ENCODE measurements at places on chromosomes 5 and 9.

DNA sequence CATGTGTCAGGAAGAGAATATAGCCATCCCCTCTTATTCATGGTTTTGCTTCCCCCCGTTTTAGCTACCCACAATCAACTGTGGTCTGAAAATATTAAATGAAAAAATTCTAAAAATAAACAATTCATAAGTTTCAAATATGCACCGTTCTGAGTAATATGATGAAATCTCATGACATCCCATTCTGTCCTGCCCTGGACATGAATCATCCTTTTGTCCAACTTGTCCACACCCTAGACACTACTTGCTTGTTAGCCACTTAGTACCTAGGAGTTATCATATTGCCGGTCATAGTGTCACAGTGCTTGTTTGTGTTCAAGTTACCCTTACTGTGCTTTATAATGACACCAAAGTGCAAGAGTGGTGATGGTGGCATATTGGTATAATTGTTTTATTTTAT is 113.5 kb downstream of the CAAP1 start:
- DNase-seq = no peak

DNA sequence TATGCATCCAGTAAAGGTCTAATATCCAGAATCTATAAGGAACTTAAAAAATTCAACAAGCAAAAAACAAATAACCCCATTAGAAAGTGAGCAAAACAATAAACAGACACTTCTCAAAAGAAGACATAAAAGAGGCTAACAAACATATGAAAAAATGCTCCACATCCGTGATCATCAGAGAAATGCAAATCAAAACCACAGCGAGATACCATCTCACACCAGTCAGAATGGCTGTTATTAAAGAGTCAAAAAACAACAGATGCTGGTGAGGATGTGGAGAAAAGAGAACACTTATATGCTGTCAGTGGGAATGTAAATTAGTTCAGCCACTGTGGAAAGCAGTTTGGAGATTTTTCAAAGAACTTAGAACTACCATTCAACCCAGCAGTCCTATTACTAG is 86.1 kb downstream of the WWC1 start:
- no peak for DNase-seq

- peak; percentile 93 for DNase-seq
These were observed 27.4 kb downstream of the UNC5A start for GRCh38 chr5:176837707-176838115.

DNA sequence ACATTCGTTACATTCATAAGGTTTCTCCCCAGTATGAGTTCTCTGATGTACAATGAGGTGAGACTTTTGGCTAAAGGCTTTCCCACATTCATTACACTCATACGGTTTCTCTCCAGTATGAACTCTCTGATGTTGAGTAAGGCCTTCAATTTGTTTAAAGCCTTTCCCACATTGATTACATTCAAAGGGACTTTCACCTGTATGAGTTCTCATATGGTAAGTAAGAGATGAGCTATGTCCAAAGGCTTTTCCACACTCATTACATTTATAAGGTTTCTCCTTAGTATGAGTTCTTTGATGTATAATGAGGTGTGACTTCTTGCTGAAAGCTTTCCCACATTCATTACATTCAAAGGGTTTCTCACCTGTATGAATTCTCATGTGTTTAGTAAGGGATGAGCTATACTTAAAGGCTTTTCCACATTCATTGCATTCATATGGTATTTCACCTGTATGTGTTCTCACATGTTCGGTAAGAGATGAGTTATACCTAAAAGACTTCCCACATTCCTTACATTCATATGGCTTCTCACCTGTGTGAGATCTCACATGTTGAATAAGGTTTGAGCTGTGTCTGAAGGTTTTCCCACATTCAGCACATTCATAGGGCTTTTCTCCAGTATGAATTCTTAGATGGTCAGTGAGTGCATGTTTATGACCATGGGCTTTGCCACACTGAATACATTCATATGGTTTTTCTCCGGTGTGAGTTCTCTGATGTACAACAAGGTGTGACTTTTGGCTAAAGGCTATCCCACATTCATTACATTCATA is 13.5 kb downstream of the ZFP37 start:
- no peak for DNase-seq

GRCh38 chr9:111615928-111616327 is 15.2 kb upstream of the DNAJC25 start:
- no peak for DNase-seq

GRCh38 chr5:74295141-74295540 is 345.4 kb downstream of the ENC1 start:
- DNase-seq = no peak

DNA sequence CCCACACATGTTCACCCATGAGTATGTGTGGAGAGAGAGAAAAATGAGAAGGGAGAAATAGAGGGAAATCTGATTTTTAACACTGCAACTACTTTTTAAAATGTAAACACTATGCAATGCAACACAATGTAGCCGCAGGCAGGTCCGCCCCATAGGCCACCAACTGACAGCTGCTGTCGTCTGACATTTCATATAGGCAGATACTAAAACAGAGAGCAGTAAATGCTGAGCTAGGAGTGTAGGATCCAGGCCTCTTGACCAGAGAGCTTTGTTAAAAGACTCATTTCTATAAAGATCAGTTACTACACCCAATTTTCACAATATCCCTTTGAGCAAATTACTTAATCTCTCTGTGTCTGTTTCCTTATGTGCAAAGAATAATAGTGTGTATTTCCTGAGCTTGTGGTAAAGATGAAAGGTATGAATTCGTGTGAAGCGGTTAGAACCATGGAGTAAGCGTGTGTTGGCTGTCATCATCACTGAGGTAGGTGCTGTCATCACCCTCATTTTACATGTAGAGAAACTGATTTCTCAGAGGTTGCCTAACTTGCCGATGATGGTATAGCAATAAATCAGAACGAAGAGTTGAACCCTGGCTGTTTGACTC is 55.2 kb upstream of the PDE8B start:
- DNase-seq = no peak

DNA sequence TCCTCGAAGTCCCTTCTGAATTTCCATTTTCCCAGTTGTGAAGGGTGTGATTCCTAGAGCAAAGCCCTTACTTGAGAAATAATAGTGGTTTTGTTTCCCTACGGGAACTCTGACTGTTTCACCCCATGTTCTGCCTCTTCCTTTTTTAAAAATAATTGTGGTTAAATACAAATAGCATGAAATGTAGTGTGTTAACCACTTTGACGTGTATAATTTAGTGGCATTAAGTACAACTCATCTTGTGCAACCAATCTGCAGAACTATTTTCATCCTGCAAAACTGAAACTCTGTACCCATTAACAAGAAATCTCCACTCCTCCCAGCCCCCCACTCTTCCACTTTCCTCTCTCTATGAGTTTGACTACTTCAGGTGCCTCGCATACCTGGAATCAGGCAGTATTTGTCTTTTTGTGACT is 35.6 kb upstream of the HAND1 start:
- no peak for DNase-seq

- no peak for DNase-seq
These were observed 444 bp upstream of the ZNF354A start for GRCh38 chr5:178730940-178731265.

DNA sequence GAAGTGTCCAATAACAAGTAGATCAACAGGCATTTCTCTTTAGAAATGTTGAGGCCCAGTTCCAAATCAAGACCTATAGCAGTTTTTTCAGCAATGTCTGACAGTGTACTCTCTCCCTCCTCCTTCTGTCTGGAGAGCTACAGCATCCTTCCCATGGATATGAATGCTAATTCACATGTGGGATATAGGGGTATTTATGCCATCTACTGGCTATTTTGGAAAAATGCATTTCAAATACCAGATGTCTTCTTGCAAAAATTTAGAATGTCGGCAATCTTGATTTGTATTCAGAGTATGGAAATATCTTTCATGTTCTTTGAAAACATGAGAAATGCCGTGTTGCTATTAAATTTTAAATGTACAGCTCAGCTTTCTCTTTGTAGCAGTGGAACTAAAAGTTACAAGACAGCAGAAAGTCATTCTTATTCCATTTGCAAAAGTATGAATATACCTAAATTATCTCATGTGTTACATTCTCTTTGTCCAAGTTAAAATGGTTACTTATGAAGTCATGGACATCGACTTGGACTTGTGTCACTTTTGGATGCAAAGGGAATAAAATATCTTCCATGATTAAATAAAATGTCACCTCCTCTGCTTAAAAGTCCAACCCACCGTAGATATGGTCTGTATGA is 647.8 kb downstream of the TAF11L14 start:
- no peak for DNase-seq

GRCh38 chr9:134501761-134502265 is 139.8 kb upstream of the COL5A1 start:
- DNase-seq = no peak

DNA sequence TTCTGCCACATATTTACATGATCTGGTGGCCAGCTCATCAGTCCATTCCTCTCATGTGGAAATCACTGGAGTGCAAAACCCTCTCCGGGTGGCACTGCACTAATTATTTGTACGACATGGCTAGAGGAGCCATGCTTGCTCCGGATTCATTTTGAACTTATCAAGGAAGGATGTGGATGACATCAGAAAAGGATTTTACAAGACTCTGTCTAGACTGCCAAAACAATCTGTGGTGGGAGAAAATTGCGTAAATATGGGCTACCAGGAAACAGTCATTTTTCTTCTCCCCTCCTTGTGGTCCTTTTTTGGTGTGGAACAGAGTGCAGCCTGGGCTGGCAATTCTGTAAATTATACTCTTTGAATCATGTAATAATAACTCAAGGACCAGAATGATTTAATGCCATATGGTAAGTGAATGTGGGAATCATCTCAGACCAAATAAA is 123.4 kb upstream of the IFNE start:
- DNase-seq = no peak

- no peak for DNase-seq
These were observed 18.0 kb downstream of the CCT5 start for GRCh38 chr5:10268100-10268499.

DNA sequence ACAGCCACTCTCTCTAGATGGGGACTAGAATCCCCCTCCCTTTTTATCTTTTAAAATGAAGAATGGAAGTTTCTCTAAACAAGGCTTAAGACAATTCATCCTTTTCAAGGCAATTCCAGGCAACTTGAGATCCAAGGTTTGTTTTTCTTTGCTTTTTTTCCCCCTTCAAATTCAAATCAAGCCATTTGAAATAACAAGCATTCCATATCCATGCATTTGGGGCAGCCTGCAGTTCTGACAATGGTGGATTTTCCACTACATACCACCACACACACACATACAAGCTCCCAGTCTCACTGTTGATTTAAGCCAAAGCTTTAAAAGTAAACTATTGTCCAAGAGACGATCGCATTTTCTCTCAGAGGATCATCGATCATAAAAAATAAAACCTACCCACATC is 424 bp downstream of the INSYN2B start:
- no peak for DNase-seq

GRCh38 chr9:34370335-34370969 is 6.2 kb downstream of the MYORG start:
- DNase-seq = no peak

- no peak for DNase-seq
These were observed 7.6 kb upstream of the GPBP1 start for GRCh38 chr5:57166276-57166675.

GRCh38 chr5:141864371-141865370 is 13.5 kb downstream of the PCDH1 start:
- DNase-seq = no peak

GRCh38 chr5:123771715-123772114 is 259.7 kb downstream of the CSNK1G3 start:
- no peak for DNase-seq

- no peak for DNase-seq
These were observed 216.2 kb upstream of the IER5L start for GRCh38 chr9:129394061-129394885.

GRCh38 chr5:86716121-86716520 is 98.4 kb downstream of the COX7C start:
- DNase-seq = no peak

DNA sequence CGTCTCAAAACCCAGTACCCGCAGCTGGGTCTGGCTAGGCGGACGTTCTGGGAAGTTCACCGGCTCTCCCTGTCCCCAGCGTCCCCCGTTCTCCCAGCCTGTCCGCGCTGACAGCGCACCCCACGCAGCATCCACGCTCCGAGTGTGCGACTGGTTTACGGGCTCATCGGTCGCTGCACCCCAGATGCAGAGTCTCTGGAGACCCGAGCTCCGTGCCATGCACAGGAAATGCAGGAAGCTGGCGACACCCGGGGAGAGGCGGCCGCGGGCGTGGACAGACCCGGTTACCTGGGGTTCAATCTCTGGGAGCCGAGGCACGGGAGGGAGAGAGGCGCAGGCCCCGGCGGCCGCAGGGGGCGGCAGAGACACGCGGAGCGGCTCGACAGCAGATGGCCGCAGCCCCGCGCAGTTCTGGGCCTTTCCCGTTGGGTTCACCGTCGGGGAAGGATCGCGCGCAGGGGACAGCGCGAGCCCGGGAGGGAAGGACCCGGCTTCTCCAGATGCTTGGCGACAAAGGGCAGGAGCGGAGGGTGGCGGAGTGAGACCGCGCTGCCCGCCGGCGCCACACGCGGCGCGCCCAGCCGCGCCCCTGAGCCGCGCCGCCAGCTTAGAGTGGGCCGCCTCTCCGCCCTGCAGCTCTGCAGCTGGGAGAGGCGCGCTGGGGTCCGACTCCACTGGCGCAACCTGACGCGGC is 558 bp downstream of the SHROOM1 start:
- peak; percentile 71 for DNase-seq

DNA sequence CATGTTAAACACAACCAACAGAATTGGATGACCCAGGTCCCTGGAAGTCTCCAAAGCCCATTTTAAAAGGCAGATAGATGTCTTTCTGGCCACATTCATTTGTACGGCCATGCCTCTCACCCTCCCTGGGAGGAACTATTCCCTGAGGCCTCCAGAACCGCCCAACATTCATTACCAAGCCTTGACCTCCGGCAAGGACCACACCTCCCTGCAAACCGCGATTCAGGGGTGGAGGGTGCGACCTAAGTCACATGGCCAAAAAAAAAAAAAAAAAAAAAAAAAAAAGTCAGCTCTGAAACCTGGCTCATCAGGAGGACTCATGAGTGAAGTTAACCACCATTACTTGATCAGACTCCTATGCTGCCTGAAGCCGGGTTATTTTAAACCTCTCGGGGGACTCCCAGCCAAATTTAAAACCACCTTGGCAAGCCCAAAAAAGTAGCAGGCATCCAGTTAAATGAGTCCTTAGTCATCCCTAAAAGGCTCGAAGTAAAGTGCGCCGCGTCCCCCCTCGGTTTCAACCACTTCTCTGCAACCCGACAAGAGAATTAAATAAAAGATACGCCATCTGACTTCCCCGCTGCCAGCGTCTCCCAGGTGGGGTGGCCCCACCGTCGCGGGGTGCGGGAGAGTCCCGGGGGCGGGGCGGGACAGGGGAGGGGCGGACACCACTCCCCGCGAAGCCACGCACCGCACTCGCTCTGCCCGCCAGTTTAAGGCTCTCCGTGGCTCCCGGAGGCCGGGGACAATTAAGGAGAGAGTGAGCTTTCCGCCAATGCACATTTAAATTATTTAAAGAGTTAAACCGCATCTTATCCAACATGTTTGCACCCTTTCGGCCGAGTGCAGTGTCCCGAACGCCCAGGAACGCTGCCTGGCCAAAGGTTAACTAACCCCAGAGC is 2.3 kb downstream of the KLF9 start:
- DNase-seq = peak; percentile 73
